CD14-positive monocyte (primary cell): ENCODE measurements at places on chromosomes 11 and 22. TPM values are rescaled to one million over a fixed set of nuclear protein-coding genes. Genes with fewer than 3 reads are reported as not detected.
A peak's percentile ranks its signal among the peaks of the same experiment; 100 is the strongest.

RBFOX2 gene
- polyA plus RNA-seq: not detected in 2 replicates

PRRG4 gene
- 8.7 TPM for polyA plus RNA-seq

MMP10 gene
- polyA plus RNA-seq: not detected

OR5A1 gene
- not detected in 2 replicates for polyA plus RNA-seq

APOA5 gene
- polyA plus RNA-seq: not detected

NNMT gene
- not detected in 2 replicates for polyA plus RNA-seq

PRR33 gene
- polyA plus RNA-seq: not detected in 2 replicates

APOL4 gene
- polyA plus RNA-seq: 0.51 and 0.75 TPM in 2 replicates

IGLL5 gene
- not detected for polyA plus RNA-seq

TRIM5 gene
- polyA plus RNA-seq: 9.4 TPM

- DNase-seq: no peak
Measured at GRCh38 chr22:39446239-39446721, 10.5 kb upstream of the MGAT3 start.

DNA sequence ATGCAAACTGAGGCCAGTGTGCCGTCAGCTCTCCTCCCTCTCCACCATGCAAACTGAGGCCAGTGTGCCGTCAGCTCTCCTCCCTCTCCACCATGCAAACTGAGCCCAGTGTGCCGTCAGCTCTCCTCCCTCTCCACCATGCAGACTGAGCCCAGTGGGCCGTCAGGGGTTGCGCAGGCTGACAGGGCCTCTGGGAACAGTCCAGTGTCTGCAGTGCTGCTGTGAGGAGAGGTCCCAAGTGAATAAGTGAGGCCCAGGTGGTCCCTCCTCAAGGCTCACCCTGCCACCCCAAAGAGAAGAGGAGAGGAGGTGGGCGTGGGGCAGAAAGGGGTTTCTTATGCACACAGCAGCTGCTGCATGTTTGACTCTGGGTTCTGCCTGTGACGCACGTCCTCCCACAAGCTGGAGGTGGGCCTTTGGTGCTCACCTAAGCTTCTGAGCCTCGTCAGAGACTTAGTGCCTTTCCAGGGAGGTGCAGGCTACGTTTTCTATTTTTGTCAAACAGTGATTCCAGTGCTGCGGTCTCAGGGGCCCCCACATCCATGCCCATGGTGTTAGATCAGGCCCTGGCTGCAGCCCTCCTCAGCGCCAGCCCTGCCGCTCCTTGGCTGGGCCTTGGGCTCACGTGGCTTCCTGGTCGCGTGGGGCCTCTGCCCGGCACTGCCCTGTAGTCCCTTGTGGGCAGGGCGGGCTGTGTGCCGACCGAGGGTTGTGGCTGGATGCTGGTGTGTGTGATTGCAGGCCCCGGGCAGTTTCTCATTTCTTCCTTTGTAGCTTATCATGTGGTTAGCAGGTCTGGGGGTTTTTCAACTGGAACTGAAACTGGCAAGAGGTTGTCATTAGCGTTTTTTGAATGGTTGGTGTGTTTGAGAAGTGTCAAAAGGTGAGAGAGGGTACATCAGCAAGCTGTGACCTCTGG, 7.1 kb downstream of the TPCN2 start:
- DNase-seq: peak; percentile 79

GRCh38 chr11:112016765-112017376, 8.3 kb upstream of the DLAT start:
- no peak for DNase-seq

- DNase-seq: no peak
Measured at GRCh38 chr22:29171721-29172120, 34.0 kb upstream of the EMID1 start.

DNA sequence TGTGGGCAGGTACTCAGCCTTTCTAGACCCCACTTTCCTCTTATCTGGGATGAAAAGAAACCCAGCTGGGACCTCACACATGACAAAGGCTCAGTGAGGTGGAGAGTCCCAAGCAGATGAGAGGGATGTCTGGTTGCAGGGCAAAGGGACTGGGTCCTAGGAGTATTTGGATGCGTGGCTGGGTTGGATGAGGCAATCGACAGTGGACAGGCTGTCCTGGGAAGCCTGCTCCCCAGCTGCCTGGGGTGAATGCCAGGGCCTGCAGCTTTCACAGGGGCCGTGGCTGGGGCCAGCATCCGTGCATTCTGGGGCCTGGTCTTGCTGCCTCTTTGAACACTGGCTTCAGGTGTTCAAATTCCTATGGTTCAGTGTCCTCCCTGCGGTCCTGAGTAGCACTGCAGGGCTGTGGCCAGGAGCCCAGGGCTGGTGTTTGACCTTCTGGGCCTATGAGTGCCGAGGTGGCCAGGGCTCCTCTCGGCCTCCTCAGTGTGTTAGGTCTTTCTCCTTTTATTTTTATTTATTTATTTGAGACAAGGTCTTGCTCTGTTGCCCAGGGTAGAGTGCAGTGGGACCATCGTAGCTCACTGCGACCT, 65.3 kb downstream of the MCM5 start:
- DNase-seq: no peak

GRCh38 chr22:37986371-37986770, 2.0 kb upstream of the SOX10 start:
- no peak for DNase-seq

DNA sequence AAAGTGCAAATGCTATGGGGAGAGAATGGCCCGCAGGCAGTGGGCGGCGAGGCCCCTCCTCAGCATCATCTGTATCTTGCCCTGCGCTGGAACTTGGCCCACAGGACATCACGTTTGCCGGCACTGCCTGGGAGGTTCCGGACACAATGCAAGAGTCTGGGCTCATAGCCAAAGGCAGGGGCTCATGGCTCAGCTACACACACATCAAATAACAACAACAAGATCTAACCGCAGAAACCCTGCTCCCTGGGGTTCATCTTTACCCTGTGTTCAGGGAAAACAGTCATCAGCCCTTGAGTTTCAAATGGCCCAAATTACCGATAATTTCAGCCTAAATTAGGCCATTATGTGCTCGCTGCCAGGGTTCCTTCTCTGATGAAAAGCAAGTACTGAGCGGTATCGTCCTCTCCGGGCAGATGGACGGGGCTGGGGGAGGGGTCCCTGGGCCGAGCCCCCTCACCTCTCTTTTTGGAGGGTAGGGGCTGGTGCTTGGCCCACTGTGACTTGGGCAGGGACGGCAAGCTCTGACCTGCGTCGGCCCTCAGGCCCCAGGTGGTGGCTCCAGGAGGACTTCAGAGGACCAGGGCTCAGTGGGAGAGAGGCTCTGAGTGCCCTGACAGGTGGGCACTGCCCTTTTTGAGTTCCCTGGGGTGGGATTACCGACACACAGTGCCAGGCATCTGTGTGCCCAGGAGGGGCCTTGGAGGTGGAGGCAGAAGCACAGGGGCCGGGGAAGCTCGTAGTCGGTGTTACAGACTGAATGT, 25.0 kb upstream of the GAL start:
- DNase-seq: no peak

DNA sequence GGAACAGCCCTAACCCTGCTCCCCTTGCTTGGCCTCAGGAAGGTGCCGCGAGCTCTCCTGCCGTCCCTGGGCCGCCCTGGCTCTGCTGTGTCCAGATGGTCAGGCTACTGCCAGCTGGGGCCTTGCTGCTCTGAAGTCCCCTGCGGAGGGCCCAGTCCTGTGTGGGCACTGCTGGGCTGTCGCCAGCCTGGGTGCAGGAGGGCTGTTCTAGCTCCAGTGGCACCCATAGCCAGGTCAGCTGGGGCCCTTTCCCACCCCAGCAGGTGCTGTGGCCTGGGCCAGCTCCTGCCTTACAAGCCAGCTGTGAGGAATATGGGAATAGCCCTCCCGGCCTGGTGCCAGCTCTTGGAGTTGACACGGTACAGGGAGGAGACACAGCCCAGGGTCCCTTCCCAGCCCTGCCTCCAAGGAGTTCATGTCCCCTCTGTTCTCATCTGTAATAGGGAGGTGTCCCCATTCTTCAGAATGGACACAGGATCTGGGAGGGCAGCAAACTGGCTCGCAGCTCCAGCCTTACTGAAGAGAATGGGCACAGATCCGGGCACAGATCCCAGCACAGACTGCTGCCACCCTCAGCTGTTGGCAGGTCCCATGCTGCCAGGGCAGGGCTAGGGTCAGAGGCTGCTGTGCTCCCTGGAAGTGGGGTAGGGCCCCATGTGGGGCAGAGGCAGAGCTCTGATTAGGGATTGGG, 3.9 kb downstream of the DERL3 start:
- DNase-seq: no peak

GRCh38 chr11:58963551-58964104, 24.3 kb downstream of the GLYATL1 start:
- DNase-seq: no peak

- DNase-seq: no peak
Measured at GRCh38 chr11:123755813-123756212, 1.5 kb upstream of the OR6X1 start.

DNA sequence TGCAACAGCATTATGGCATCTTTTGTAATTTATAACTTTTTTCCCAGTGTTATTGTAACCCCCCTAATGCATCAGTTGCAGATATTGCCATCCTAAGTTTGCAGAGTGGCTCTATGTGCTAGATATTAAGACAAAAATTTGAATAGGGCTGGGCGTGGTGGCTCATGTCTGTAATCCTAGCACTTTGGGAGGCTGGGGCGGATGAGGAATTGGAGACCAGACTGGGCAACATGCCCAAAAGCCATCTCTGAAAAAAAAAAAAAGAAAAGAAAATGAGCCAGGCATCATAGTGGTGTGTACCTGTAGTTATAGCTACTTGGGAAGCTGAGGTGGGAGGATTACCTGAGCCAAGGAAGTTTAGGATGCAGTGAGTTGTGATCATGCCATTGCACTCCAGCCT, 50.1 kb upstream of the MUC15 start:
- DNase-seq: no peak

- DNase-seq: peak; percentile 17
Measured at GRCh38 chr11:43833657-43834073, 47.0 kb upstream of the ALKBH3 start.

GRCh38 chr11:45392591-45393091, 106.5 kb upstream of the SYT13 start:
- no peak for DNase-seq

DNA sequence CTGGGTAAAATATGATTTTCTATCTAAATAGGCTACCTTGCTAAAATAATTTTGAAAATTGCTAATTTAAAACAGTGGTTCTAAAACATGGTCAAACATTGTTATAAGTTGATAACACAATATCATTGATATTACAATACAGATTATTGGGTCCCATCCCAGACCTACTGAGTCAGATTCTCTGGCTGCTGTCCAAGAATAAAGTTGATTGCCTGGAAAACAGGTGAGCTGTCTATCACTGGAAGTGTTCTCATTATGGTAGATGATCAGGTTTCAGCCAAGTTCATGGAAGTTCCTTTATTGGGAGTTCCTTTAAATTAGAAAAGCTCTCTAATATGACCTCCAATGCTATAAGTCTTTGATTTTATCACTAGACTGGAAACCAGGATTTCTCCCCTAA, 52.3 kb downstream of the SC5D start:
- DNase-seq: no peak

DNA sequence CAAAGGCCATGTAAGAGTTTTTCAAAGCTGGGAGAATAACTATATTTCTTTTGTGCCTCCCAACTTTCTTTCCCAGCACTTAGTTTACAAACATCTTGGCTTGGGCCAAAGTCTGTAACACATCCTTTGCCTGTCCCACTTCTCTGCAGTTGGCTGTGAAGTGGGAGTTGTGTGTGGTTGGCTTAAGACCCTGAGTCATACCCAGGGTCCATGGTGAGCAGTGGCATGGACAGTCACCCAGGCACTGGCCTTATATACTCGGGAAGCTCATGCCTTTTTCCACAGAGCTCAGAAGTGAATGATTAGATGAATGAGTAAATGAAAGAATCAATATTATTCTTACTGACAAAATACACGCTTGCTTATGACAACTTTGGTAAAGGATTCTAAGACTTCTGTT, 231.4 kb downstream of the BLID start:
- no peak for DNase-seq

DNA sequence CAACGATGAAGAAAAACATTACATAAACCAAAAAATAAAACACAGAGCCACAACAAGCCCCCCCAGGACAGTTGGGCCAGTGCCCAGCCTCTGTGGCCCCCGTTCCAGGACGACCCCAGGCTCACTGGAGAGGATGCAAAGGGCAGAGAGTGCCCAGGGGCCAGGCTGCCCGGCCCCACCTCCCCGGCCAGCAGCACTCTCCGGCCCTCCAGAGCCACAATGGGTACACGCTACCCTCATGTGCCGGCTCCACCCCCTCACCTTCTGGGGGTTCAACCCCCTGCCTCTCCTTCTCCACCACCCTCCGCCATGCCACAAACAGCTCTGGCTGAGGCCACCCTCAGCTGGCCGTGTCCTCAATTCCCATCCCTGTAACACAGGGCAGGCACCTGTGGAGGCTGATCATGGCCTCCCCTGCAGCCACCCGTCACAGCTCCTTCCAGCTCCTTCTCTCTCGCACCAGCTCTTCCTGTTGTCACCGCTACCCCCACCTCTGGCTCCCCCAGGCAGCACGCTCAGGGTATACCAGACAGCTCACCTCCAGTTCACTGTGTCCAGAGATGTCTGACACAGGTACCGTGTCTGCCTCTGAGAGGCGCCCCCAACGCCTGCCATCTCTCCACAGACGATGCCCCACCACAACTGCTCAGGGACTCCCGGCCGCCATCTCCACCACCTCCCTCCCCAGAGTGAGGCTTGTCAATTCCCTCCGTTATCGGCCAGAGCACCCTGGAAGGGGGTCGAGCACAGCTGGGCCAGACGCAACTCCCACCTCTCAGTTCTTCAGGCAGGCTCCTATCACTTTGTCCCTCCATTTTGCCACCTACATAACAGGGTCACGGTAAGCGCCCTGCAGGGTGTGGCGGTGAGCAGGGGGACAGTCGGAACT, 30.8 kb upstream of the MOB2 start:
- no peak for DNase-seq
